ENCODE measurements at places on chromosomes 2 and 18.
A peak's percentile ranks its signal among the peaks of the same experiment; 100 is the strongest.

GRCh38 chr2:170974304-170974993, 45.4 kb downstream of the GORASP2 start:
- H3K4me1 ChIP-seq, result peaks cover 10% of the 10 kb centered on the region
- no peak for DNase-seq
- H3K27ac ChIP-seq, result peak overlapping the region; percentile 70
- H3K27me3 ChIP-seq, result no peaks in the 10 kb centered on the region

DNA sequence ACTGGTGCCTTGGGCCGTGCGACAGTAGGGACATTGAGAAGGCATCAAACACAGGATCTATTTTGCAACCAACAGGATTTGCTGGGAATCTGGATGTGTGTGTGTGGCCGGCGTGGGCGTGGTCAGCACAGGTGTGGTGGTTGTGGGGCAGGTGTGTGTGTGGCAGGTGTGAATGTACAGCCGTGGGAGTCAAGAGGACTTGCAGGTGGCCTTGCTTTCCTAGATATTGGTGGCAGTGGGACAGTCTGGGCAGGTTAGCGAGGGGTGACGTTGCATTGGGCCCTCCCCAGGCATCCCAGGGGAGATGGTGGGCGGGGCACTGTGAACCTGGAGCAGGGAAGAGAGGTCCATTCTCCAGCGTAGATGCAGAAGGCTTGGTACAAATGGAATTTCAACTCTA, 3.2 kb upstream of the LIMS2 start:
- H3K27me3 ChIP-seq, result peaks cover 32% of the 10 kb centered on the region
- H3K36me3 ChIP-seq, result no peaks in the 10 kb centered on the region
- no peak overlapping the region for H3K27ac ChIP-seq
- no peak overlapping the region for H3K4me3 ChIP-seq

DNA sequence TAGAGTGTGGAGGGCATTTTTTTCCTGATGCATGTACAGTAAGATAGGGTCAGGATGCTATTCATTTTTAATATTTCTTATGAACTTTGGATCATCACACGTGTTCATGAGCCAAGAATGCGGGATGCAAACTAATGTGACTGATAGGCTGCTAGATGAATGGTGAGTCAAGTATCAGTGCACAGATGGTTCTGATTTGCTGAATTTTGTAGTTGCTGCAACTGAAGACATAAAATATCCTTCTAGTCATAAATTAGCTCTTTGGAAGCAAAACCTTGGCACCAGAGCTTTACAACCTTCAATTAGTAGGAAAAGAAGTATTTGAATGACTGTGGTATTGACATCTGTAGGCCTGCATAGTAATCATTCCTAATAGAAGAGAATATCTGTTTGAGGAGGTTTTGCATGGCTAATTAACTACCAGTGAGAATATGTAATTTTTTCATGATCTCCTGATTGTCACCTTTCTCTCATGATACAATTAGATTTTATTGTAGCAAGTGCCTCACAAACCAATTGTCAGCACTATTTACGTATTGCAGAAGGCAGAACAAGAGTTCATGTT, 94.0 kb downstream of the VRK2 start:
- H3K4me1 ChIP-seq, result no peaks in the 10 kb centered on the region
- H3K27ac ChIP-seq, result no peak overlapping the region
- H3K36me3 ChIP-seq, result peaks cover 12% of the 10 kb centered on the region
- no peaks in the 10 kb centered on the region for H3K27me3 ChIP-seq
- no peak overlapping the region for H3K4me3 ChIP-seq

DNA sequence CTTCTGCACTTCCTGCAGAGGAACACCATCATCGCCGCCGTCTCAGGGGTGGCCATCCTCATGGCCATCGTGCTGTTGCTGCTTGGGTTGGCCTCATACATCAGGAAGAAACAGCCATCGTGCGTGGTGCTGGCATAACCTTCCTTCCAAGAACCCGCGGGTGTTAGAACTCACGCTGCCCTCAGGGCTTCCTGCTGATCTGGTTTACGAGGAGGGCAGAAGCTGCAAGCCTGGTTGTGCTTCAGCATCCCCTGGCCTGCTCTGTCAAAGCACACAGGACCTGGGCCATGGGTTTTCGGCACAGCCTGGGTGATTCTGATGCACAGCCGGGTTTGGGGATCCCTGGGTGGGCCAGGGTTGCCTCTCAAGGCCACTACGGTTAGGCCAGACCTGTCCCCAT, 12.2 kb upstream of the ZAP70 start:
- no peak for DNase-seq
- no peaks in the 10 kb centered on the region for H3K36me3 ChIP-seq
- H3K4me1 ChIP-seq, result peaks cover 9% of the 10 kb centered on the region
- no peaks in the 10 kb centered on the region for H3K27me3 ChIP-seq

Measured in activated CD4-positive, alpha-beta T cell treated with anti-CD3 and anti-CD28 coated beads for 36 hours (primary cell).